Activated naive CD4-positive, alpha-beta T cell treated with anti-CD3 and anti-CD28 coated beads, Interleukin-2, amount 50 U/mL, for 72 hours (primary cell): ENCODE measurements at places on chromosomes 7 and 10.

DNA sequence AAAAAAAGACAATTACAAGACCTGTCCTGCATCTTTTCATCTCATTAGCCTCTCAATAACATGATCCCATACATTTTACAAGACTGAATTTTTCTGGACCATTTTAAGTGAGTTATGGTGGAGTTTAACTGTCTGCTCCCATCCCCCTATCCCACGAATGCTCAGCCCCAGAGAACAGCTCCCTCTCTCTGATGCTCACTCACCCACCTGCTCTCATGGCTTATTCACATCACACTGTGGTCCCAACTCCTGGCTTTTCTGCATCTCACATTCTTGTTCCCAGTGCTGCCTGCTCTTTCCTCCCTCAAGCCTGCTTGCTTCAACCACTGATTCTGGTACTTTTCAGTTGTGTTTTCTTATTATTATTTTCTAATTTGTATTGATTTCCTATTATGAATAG, 20.4 kb upstream of the CCSER2 start:
- no peak for DNase-seq

DNA sequence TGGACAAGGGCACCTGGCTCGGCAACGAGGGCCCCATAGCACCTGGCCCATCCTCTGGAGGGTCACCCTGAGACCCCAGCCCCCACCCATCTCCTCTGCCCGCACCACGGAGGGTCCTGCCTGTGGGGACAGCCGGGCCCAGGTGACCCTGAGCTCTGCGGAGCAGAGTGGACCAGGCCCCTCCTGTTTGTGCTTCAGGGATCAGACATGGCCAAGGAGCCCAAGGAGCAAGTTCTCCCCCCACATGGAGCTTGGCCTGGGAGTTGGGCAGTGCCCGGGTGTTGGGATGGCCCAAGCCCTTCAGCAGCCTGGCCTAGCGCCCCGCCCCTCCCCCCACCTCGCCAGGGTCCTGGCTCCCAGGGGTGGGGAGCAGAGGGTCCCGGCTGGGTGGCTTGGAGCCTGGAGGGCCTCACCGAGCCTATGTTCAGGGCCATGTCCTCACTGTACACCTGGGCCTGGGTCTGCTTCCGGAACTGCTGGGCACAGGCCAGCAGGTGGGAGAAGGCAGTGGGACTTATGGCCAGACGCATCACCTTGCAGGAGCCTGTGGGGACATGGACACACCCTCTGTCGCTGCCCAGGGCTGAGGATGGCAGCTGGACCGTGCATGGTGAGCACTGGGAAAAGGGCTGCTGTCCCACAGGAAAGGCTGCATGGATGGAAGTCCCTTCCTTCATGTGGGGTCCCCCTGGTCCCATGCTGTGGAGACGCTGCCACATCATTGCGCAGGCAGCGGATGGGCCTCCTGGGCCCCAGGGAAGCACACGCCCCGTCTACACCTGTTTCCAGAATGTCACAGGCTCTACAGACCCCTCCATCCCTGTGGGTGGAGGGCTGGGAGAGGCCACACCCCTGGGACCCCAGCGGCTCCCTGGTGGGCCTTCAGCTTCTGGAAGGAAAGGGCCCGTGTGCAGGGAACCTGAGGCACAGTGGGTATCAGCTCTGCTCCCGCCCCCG, 49.2 kb upstream of the NKX6-2 start:
- no peak for DNase-seq

- DNase-seq, result no peak
These were observed 19.8 kb downstream of the ZNF107 start for GRCh38 chr7:64685741-64686140.

DNA sequence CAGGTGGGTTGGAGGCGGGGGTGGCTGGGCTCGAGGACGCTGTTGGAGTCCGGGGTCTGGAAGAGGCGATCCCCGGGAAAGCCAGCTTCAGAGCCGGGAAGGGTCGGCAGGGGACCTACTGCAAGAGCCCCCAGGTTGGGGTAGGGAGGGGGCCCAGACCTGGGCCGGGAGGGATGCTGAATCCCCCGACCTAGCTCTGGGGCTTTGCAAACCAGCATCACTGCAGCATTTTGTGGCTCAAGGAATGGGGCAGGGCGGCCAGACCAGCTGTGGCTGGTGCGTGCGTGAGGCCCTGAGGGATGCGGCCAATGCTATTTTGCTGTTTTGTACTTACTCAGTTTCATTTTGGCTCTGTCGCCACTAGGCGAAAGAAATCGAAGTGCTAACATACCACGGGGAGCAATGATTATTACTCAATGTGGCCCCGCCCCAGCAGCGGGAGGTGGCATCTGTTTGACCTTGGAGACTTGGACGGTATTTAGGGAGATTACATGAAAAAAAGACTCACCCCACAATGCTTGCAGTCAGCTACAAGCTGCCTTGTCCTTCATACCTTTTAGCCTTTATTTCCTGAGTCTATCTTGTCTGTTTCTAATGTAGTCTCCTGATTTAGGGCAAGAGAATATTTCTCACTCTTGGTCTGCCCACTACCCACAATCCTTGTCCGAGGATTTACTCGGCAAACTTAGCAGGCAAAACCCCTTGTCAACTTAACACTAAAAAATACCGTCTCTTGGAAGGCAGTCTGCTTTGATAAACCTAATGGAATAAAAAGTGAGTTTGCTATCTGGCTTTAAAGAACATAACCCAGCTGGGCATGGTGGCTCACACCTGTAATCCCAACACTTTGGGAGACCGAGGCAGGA, 16.2 kb downstream of the HSPB1 start:
- peak; percentile 72 for DNase-seq

DNA sequence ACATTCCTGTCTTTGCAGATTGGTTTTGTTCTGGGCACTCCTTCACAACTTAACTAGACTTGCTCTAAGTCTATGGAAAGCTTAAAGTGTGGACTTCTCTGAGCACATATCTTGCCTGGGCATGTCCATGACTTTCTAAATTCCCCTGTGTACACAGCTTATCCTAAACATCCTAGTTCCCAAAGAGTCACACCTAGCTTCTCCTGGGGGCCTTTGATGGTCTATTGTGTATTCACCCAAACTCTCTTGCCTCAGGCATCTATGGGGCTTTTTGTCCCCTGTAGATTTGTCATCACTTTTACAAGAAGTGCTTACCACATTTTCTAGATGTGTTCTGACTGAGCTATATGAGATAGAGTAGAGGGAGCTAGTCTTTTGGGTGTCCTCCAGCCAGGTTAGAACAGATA, 12.2 kb upstream of the ZNF488 start:
- DNase-seq, result no peak

GRCh38 chr7:157679607-157680006, 342.8 kb downstream of the DNAJB6 start:
- no peak for DNase-seq

GRCh38 chr10:124742413-124743190, 1.6 kb downstream of the FAM53B start:
- no peak for DNase-seq

- no peak for DNase-seq
These were observed 33.5 kb downstream of the FIGNL1 start for GRCh38 chr7:50416527-50417182.

DNA sequence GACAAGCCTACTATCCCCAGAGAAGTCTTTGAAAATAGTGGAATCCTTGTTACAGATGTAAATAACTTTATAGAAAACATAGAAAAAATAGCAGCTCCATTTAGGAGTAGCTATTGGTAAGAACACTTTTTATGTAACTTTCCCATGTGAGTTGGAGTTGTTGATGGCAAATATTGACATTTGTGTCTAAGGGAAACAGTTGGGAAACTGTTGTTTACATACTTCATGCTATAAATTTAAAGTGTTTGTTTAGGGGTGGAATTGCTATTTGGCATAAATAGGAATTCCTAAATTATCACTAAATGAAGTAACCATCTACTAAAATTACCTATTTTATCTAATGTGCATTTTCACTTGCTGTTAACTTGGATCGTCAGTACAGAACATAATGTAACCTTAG, 50.7 kb downstream of the GDI2 start:
- DNase-seq, result no peak

DNA sequence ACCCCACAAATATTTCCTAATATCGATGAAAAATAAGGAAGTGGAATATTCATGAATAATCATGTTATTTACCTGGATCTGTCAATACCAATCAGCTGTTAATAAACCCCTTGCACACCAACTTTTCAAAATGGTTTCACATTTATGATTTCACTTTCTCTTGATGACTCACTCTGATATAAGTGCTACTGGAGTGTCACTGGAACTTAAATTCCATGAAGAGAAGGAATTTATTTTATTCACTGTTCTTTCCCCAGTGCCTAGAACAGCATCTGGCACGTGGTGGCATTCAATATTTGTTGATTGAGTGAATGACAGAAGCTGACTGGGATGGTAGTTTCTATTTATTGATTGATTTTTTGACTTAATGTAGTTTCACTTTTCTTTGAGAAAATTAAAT, 3.5 kb upstream of the ENO4 start:
- no peak for DNase-seq

- no peak for DNase-seq
These were observed 464 bp downstream of the DENND2A start for GRCh38 chr7:140640060-140640637.

GRCh38 chr10:124820121-124820520, 18.5 kb downstream of the ABRAXAS2 start:
- DNase-seq, result no peak

DNA sequence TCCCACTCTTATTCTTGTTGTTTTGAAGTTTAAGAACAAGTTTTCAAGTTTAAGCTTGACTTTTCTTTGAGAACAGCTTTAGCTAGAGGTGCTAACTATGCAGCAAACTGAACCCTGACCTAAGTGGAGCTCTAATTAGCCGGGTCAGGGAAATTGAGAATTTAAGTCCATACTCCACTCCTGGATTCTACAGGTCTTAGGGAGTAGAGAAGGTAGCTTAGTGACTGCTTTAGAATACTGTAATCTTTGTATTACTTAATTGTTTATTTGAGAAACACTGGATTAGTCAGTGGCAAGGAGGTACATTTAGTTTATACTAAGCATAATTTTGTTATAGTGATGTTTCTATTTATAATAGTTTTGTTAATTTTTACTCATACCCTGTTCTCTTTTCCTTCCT, 74.6 kb upstream of the STRIP2 start:
- DNase-seq, result no peak

DNA sequence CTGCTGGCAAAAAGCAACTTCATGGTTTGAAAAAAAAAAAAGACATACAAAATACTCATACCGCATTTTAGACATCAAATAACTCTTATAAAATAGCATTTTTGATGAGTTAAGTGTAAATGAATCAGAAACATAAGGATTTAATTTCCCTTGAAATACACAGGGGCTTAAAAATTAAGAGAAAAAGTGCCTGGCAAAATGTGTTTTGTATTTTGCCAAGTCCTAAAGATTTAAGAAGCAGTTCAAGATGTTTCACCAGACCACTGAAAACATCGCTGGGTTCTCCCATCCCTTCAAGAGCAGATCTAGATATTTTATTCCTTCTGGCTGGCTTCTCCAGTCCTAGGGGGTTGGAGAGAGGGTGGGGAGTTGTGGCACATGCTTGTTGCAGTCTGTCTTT, 396.4 kb downstream of the INHBA start:
- no peak for DNase-seq

- DNase-seq, result no peak
These were observed 71.5 kb downstream of the PRPF18 start for GRCh38 chr10:13658264-13658663.

- DNase-seq, result no peak
These were observed 61.9 kb upstream of the ADO start for GRCh38 chr10:62742536-62743061.
